ENCODE measurements at places on chromosomes 16 and 17.
A peak's percentile ranks its signal among the peaks of the same experiment; 100 is the strongest.

DNA sequence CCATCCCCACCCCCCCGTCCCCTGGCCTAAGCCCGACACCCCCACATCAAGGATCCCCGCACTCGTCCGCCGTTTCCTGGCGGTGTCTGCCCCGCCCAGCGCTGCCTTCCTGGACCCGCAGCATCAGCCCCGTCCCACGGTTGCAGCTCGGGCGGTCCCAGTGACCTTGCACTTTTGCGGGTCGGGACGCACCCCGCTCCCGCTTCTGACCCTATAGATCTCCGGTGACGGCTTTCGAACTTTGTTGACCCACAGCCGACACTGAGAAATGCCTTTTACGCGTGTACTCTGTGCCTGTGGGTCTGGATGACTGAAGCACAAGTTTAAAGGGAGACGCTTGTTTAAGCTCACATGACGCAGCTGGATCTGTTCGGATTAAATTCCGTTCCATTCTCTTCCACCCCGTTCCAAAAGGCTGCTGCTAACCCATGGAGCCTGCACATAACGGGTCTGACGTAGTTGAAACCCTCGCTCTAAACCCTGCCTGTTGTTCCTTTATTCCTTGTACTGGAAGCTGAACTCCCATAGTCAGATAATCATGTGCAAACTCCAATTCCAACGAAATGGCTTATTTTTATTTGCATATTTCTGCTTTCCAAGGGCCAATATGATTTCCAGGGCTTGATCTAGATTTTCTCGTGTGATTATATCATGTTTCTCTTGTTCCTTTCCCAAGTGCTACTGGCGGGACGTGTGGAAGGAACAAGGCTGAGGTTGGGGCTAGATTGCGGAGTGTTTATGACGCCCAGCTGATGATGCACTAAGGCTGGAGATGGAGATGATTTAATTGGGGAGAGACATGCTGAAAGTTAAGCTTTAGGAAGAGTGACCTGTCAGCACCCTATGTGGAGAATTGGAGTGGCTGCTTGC, 834 bp downstream of the FLYWCH1 start:
- peak; percentile 58 for DNase-seq

GRCh38 chr16:69363281-69363717, 11.7 kb upstream of the TMED6 start:
- DNase-seq = no peak

- no peak for DNase-seq
Measured at GRCh38 chr17:76356803-76357456, 3.2 kb upstream of the PRPSAP1 start.

DNA sequence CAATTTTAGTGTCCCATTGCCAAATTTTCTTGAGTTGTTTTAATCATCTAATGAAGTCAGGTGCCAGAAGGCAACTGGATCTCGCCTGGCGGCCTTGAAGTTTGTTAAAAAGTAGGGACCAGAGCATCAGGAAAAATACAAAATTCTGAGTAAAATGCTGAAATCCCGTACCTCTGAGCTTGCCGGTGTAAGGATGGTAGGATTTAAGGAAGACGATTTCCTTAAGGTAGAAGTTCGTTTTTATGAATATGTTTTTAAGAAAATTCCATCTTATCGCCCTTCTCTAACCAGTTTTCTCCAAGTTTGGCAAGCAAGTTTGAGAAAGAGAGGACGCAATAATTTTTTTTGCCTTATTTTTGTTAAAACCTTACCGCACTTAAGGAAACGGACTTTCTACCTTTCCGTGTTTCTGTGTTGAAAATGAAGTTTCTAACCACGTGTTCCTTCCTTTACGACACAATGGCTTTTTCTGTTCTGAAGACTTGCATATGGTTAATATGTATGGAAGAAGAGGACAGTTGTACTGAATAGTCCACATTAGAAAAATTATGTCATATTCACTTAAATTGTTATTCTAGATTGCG, 748 bp downstream of the ATF7IP2 start:
- DNase-seq = no peak

DNA sequence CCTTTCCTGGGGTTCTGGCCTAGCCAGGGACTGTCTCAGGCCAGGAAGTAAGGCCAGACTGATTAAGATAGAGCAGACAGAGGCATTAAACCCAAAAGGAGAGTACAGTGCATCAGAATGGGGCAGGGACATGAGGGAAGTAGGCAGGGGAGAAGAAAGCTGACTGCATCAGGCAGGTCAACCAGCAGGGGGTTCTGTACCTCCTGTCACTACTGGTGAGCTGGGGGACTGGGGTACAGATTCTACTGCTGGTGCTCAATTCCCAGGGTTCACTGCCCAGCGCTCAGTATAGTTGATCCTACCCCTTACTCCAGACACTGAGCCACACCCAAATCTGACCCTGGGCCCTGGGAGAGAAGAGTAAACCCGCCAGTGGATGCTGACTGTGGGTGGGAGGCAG, 12.9 kb upstream of the MTMR4 start:
- no peak for DNase-seq

- DNase-seq = no peak
Measured at GRCh38 chr17:68570526-68570925, 30.6 kb downstream of the FAM20A start.

All from right forelimb (tissue), 1 donor.